ENCODE measurements at places on chromosomes 3 and 15. TPM values are rescaled to one million over a fixed set of nuclear protein-coding genes. Genes with fewer than 3 reads are reported as not detected.

The PEX5L gene
- total RNA-seq, result under 0.01 TPM

The CDC25A gene
- 9.9 TPM for total RNA-seq

The GTPBP8 gene
- 40.6 TPM for total RNA-seq

The KAT2B gene
- 9.7 TPM for total RNA-seq

The PLA2G4E gene
- total RNA-seq, result not detected

The FBXO40 gene
- not detected for total RNA-seq

Measured in fibroblast of villous mesenchyme (primary cell).